ENCODE measurements at places on chromosomes 3 and 15.

DNA sequence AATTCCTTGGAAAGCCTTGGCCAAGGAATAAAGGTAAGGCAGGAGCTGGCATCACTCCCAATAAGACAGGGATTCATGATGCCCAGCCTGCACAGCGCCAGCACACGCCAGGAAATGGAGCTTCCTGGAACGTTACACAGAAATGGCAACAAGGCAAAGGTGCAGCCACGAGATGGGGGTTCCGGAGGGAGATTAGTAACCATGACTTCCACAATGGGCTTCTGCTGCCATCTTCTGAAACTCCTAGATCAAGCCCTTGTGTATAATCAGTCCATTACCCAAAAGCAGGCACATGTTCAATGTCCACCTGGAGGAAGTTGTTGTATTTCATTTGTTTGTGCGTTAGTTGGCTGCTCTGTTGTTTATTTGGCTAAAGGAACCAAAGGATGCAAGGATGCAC, 131.2 kb upstream of the TRIM42 start:
- no peak for DNase-seq

DNA sequence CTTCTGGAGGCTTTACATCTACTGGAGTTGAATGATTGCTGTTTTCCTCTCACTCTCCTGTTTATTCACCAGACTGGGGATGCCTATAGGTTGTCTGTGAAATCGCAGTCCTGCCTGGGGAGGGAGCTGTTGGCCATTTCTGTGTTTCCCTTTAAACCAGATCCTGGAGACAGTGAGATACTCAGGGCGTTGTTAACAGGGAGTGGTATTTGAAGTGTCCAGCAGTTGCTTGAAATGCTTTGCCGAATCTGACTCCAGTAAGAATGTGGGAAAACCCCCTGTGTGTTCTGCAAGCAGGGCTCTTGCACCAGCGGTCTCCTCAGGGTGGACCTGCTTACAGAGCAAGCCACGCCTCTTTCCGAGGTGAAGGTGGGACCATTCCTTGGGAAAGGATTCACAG, 4.3 kb upstream of the LRRK1 start:
- DNase-seq, result no peak

- no peak for DNase-seq
Measured at GRCh38 chr3:21544076-21544462, 206.9 kb downstream of the ZNF385D start.

- peak; percentile 15 for DNase-seq
Measured at GRCh38 chr3:64575211-64575844, 112.5 kb downstream of the ADAMTS9 start.

- no peak for DNase-seq
Measured at GRCh38 chr15:51283026-51283425, 55.4 kb downstream of the CYP19A1 start.

DNA sequence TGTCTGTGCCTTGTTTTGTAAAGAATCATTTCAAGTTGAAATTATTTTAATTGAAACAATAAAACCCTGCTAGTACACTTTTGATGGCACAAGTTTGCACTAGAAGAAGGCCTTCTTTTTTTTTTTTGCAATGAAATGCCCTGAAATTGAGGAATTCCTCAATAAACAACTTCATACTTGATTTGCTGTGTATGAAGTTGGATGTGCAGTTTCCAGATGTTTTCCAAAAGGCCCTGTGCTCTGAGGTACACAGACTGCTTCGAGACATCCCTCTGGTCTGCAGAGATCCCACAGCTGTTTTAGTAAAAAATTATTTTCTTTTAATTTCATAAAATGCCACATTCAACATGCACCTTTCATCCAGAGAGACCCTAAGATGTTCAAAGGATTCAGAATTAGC, 48.9 kb downstream of the HES1 start:
- no peak for DNase-seq

DNA sequence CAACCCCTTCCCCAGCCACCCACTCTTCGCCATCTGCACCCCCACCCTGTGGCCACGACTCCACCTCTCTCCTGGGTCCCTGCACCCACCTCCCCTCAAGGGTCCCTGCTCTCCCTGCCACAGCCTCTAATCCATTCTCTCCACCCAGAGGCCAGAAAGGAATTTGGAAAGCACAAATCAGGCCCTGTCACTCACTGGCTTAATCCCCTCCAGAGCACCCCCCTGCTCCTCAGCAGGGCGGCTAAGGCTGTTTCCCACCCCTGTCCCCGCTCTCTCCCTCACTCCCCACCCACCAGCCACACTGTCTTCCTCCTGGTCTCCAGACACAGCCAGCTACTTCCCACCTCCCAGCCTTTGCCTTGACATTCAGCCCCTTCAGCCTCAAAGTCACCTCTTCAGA, 150.0 kb upstream of the LINGO1 start:
- no peak for DNase-seq

DNA sequence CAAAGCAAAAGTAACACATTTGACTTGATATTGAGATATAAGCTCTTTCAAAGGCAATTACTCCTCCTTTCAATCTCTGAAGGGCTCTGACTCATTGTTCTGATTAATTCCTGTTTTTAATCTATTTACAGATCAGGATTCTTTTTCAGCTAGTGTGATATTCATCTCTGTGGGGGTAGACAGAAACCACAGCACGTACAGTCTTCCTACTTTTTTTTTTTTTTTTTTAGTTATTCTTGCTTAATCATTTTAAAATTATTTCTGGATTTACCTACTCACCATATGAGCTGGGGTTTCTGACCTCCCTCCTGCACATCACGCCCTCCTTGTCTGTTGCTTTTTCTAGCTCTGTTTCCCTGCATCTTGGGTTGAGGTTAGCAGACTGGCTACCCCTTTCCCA, 1.4 kb downstream of the CNTN3 start:
- no peak for DNase-seq

- no peak for DNase-seq
Measured at GRCh38 chr3:193269343-193270028, 28.5 kb downstream of the PLAAT1 start.

GRCh38 chr3:127825756-127826155, 3.4 kb upstream of the MGLL start:
- no peak for DNase-seq

- DNase-seq, result no peak
Measured at GRCh38 chr15:92900731-92901071, 577 bp downstream of the CHD2 start.

- DNase-seq, result no peak
Measured at GRCh38 chr3:76308541-76308940, 523.2 kb upstream of the ZNF717 start.

GRCh38 chr3:169657351-169658124, 6.0 kb downstream of the MECOM start:
- no peak for DNase-seq

DNA sequence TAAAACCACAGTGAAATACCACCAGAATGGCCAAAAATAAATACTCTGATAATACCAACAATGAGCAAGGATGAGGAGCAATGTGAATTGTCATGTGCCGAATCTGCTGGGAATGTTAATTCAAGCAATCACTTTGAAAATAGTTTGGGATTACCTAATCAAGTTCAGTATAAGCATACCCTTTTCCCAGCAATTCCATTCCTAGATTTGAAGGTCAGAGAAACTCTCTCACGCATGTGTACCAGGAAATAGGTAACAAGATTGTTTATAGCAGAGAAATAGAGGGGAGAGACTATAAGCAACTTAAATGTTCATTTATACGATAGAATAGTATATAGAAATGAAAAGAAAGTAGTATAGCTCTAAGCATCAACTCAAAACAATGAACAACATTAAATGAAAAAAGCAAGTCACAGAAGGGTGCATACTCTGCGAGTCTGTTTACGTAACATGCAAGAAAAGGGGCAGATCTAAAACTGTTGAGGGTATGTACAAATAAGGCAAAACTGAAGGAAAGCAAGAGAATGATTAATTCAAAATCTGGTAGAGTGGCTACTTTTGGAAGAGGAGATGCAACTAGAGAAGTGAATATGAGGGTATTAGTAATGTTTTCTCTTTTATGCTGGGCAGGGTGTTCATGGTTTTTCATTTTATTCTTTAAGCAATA, 27.4 kb downstream of the TMOD3 start:
- no peak for DNase-seq
